ENCODE measurements at places on chromosomes 5 and 9.

DNA sequence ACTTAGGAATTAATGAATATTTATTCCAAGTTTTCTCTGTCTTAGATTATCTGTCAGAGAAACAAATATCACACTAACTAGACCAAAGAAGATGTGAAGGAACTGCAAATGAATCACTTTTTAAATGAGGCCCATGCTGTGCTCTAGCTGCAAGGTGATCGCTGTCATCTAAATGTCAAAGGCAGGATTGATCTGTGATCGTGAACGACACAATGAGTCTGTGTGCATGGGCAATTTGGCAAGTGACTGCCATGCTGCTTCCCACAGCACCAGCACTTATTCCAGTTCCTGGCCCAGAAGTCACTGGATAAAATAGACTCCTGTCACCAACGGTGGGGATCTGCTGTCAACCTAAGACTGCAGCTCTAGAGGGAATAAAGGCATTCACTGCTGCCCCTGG lies 141.2 kb downstream of the TRIM36 start:
- DNase-seq, result no peak

DNA sequence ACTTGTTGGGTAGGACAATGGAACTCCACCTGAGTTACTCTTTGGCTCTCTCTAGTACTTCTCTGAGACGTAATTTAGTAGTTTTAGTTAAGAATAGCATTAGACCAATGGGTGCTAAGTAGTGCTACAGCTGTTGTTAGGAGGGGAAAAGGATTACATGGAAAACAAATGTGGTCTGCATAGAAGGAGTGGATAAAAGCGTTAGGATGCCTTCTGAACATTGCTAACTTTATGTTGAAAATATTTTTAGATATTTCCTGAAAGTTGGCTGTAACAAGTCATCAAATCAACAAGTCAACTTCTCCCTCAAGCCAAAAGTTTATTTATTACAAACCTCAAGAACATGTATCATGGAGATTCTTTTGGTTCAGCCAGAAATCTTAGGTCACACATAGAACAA lies 409.5 kb upstream of the MEF2C start:
- DNase-seq, result no peak

DNA sequence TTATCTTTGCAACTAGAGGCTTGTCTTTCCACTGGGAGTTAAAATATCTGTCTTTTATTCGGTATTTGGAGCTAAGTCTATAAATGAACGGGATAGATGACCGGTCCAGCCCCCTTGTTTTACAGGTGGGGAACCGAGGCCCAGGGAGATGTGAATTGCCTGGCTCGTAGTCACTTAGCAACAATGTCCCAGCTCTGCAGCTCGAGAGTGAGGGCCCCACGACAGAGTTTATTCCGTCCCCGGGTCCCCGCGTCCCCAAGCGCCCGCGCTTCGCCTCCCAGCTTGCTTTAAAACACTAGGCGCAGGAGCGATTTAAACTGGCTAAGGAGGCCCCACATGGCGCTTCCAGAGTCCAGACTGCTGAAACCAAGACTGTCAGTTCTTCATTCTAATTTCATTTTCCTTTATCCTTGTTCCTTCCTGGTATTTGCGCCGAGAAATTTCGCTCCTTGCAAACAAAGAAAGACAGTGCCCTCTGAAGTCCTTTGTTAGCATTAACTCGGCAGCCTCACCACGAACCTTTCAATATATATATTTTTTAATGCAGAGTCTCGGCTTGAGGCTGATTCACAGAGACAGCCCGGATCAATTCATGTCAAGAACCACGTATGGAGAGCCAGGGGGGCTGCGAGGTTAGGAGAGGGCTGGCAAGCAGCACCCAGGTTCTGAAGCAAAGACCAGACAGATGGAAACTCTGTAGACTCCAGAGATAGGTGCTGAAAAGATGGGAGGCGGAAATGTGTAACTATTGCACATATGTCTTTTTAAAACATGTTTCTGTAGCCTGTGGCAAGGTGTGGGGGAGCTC lies 1.4 kb upstream of the ENC1 start:
- DNase-seq, result peak; percentile 40

- no peak for DNase-seq
Observed at GRCh38 chr9:98381311-98382103, 126.1 kb upstream of the TBC1D2 start.

DNA sequence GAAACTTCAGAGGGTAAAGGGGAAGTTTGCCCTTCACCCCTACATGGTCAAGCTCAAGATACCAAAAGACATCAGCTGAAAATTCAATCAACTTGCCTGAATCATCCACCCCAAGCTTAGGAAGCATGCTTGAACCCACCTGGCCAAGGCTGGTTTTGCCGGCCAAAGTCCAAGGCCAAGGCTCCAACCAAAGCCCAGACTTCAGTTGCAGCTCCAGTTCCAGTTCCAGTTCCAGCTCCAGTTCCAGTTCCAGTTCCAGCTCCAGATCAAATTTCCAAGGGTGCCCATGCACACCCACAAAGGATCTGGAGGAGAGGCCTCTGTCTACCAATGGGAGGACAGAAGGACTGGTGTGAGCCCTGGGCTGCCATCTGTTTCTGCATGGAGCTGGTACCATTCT lies 4.6 kb upstream of the SERINC5 start:
- no peak for DNase-seq

DNA sequence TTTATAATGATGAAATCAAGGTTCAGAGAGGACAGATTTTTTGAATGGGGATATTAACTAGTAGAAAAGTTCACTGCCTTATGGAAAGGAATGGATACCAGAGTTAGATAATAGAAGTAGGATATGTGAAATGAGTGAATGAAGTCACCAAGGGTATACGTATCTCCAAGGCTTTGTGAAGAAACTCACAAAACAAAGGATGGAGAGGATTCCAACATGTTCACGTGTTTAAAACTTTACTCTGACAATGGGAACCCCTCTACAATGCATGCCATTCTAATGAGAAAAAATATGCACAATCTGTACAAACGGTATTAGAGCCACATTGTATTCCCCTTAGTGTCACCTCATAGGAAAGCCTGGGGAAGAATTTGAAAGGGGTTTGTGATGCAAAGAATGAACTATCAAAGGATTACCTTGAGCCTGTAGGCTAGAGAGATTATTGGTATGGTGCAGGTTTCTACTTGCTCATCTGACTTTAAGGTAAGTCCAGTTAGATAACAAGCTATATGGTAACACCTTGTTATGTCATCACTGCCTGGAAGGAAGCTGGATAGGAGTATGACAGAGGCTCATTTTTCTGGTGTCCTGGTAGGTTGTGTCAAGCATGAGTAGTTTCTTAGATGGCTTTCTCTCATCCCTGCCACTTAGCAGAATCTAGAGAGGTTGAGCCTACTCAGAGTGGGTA lies 250.3 kb upstream of the SEMA6A start:
- no peak for DNase-seq

DNA sequence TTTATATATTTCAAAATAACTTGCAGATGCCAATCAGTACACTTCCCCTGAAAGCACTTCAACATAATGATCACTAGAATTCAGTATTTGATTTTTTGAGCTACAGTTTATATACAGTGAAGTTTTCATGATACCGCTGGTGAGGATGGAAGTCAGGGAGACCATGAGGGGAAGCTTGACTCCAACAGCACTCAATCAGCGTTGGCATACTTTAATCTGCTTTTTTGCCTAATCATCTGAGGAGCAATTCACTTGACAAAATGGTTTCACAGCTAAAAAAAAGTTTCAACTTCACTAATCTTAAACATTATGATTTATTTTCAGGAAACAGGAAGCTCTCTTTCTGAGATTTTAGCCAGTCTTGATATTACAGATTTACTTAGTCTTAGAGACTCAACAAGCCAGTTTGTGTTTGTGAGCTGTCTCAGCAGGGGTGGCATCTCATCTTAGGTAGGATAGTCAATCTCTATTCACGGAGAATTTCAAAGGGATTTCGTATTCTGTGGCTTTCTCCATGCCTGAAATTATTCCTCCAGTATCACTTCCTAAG lies 111.4 kb upstream of the ARRDC3 start:
- no peak for DNase-seq

DNA sequence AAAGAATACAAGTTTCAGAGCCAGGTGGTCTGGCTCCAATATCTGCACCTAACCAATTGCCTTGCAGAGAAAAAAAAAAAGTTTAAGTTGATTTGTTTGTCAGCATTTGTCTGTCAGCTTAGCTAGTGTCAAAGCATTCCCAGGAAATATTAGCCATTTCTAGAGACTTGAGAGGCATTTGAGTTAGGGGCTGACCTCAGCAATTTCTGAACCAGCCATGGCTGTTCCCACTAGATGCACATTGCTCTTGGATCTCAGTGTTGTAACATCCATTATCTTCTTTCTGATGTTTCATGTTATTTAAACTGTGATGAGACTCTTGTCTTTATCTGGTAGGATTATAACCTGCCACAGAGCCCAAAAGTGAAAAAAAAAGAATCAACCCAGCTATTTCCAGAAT lies 102.3 kb downstream of the NDUFAF2 start:
- DNase-seq, result no peak

- no peak for DNase-seq
Observed at GRCh38 chr5:179330186-179330900, 14.9 kb downstream of the ADAMTS2 start.

GRCh38 chr5:93358176-93358575 lies 222.8 kb downstream of the NR2F1-AS1 start:
- no peak for DNase-seq

- DNase-seq, result no peak
Observed at GRCh38 chr5:61245936-61246335, 83.7 kb upstream of the SMIM15 start.

GRCh38 chr5:141105350-141105749 lies 5.1 kb downstream of the PCDHB3 start:
- no peak for DNase-seq
